Fibroblast of lung (primary cell): ENCODE measurements at places on chromosomes 3 and 15.

- no peak for DNase-seq
Measured at GRCh38 chr15:66961901-66962300, 103.5 kb upstream of the SMAD3 start.

DNA sequence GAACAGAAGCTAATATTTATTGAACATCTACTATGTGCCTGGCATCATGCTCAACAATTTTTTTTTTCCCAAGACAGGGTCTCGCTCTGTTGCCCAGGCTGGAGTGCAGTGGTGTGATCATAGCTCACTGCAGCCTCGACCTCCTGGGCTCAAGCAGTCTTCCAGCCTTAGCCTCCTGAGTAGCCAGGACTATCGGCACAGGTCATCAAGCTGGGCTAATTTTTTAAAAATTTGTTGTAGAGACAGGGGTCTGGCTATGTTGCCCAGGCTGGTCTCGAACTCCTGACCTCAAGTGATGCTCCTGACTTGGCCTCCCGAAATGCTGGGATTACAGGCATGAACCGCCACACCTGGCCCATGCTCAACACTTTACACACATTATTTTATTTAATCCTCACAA is 35.7 kb upstream of the CILP start:
- no peak for DNase-seq

- DNase-seq = peak; percentile 82
Measured at GRCh38 chr3:36650271-36650671, 114.1 kb downstream of the DCLK3 start.

DNA sequence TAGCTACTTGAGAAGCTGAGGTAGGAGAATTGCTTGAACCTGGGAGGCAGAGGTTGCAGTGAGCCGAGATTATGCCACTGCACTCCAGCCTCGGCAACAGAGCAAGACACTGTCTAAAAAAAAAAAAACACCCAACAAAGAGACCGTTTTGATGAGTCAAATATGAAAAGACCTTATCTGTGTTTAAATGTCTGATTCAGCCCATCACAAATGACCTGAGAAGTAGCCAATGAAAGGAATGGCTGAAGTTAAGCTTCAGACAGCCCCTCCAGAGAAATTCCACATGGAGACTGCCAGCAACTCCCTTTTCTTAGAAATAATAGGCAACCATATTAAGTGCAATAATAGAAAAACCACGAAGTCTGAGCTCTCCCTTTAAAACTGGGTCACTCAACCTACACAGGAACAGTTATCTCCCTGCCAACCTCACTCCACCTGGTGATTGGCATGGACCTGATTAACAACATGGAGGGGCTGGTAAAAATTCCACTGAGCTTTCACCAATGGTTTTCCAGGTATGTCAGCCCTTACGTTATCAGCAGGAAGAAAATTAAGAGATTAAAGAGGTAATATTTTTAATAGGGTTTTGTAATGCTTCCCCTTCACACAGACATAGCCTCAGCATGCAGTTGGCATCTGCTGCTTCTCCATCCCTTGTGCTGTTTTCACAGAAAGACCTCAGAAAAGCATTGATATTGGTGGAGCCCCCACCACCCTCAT is 238.1 kb upstream of the STT3B start:
- no peak for DNase-seq
